ENCODE measurements at places on chromosomes 12 and 14.

DNA sequence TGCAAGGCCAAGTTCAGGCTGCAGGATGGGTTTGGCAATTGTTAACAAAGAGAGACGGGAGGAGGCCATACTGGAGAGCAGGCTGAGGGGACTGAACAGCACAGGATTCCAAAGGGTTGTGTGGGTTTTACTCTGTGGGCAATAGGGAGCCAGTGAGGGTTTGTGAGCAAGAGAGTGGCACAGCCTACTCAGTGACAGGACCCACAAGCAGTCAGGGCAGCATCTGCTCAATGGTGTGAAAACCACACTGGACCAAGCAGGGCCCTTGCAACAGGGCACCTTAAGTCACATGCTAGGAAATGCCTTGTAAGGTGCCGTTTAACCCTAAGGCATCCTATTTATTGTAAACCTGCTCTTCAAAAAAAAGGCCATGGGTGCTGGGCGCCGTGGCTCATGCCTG lies 22.0 kb downstream of the SYNE3 start:
- DNase-seq, result no peak

- no peak for DNase-seq
Observed at GRCh38 chr14:93715279-93715927, 72.9 kb downstream of the PRIMA1 start.

GRCh38 chr14:99880651-99881420 lies 87.6 kb downstream of the EML1 start:
- no peak for DNase-seq

DNA sequence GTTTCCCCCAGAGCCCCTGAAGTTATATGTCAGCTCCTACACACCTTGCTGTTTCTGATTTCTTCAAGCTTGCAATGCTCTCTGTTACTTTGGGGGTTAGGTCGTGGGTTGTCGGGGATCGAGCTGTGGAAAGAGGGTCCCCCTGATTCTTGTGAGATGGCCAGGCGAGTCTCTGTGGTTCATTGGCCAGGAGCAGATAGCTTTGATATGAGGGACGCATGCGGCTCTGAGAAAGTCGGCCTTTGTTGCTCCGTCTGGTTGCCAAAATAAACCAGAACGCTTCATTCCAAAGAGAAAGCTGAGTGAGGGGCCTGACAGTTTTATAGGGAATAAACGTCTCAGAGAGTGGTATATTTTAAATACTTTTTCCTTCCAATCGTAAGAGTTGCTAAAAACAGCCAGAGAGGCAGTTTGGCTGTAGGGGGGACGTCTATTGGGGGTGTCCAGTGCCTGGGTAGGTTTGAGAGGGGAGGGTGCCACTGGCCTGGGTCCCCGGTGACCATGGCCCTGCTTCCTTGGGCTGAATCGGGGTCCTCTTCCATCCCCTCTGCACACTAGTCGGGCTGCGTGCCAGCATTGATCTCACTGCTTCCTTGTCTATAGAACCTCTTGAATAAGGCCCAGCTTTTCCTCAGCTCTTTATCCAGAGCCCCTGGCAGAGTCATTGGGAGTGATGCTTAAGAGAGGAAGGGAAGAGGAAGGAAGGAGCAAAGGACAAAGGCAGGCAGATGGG lies 18.9 kb downstream of the CCND2 start:
- peak; percentile 4 for DNase-seq

GRCh38 chr12:7989827-7990491 lies 42.6 kb upstream of the FOXJ2 start:
- DNase-seq, result no peak

GRCh38 chr12:115597157-115597712 lies 680.3 kb downstream of the MED13L start:
- DNase-seq, result no peak

DNA sequence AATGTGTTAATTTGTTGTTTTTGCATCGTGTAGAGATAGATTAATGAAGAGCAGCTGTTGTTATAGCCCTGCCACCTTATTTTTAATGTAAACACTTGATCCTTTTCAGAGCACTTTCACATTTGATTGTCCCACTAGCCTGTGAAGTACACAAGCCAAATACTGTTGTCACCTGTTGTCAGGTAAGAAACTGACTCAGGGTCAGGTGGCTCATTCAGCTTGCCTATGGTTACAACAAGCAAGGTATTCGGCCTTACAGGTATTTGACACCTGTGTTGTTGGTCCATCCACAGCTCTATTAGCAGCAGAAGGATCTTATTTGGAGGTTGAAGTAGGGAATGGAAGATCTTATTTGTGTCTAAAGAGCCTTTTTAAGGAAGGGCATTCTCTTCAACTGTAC lies 108.9 kb downstream of the GPR135 start:
- DNase-seq, result no peak

DNA sequence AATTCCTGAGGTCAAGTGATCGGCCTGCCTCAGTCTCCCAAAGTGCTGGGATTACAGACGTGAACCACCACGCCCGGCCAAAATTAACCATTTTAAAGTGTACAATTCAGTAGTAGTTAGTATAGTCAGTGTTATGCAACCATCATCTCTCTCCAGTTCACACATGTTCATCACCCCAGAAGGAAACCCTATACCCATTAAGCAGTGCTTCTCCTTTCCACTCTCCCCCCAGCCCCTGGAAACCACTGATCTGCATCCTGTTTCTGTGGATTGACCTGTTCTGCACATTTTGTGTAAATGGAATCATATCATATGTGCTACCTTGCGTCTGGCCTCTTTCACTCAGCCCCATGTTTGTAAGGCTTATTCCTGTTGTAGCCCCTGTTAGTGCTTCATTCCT lies 52.2 kb downstream of the PHETA1 start:
- DNase-seq, result no peak

DNA sequence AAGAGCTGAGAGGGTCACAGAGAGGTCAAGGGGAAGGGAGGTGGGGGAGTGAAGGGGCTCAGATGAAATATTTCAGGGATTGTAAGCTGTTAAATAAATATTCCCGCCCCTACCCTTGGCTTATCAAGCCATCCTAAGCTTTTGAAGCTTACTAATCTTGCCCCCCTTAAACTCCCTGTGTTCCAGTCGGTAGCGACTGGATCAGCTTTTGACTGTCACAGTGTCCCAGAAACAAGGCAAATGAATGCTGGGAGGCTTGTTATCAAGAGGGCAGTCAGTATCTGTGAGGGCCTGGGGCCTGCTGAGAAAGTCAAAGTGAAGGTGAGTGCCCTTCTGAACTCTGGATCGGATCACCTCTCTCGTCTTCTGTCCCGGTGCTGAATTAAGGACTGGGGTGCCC lies 128.1 kb downstream of the DACT1 start:
- no peak for DNase-seq

- DNase-seq, result no peak
Observed at GRCh38 chr14:85542623-85543022, 12.7 kb downstream of the FLRT2 start.

DNA sequence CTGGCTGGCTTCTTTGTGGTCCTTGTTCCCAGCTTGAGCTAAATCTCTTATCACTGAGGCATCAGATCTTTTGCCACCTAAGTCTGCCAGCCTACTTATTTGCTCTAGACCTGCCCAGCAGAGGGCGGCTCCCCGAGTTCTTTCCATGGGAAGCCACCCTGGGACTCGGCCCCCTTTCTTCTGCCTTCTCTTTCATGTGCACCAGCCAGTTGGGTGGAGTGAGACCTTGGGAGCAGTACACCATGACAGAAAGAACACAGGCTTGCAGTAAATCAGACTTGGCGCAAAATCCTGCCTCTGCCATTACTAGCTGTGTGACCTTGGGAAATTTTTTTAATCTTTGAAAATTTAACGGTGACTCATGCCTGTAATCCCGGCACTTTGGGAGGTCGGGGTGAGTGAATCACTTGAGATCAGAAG lies 7.4 kb downstream of the SMAGP start:
- DNase-seq, result peak; percentile 63

- no peak for DNase-seq
Observed at GRCh38 chr14:82345184-82345583, 811.5 kb upstream of the SEL1L start.

- DNase-seq, result peak; percentile 51
Observed at GRCh38 chr12:388541-389141, 479 bp downstream of the KDM5A start.

DNA sequence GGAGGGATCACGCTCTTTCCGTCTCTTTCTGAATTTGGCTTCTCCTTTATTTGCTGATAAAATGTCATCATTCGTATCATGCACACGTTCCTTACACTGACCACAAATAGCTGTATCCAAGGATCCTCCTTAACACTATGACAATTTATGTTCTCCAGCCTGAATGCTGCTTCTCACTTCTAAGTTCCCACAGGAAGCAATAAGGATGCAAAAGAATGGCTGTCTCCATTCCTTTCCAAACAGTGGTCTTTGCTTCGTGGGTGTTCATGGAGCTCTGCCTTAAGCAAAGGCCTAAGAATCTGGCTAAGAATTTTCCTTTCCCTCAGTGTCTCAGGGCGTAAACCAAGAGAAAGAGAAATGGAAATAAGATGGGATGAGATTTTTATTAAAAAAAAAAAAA lies 200.2 kb downstream of the ITPR2 start:
- DNase-seq, result no peak

DNA sequence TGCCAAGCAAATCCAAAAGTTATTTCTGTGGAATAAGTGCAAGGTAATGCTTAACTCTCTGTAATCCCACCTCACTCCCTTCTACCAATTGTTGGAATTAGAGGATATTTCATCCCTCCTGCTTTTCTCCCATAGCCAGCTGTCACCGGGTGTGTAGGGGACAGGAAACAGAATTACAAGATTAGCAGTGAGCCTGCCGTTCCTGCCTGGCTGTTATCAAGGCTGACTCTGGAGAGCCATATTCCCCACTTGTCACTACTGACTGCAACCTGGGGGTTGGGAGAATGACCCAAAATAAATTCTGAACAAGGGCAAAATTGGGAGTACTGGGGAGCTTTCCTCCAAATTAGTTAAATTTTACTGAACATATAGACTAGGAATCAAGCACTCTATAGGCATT lies 24.8 kb downstream of the TBX5 start:
- no peak for DNase-seq

All from WTC11 (cell line).